ENCODE measurements at places on chromosomes 1 and 21.

DNA sequence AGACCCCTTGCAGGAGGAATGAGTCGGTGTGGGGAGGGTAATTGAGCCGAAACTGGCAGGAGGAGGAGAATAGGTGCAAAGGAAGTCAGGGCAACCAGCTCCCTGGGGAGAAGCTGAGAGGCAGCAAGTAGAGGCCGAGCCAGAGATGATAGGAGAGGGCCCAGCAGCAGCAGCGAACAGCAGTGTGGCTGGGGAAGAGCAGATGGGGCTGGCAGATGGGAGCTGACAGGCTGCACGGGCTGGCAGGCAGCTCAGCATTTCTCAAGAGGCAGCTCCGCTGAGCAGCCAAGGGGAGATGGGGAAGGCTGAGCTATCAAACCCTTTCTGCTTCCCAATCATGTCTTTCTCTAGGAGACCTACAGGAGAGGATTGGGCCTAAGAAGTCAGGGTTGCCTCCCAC is 158.2 kb downstream of the TRIM33 start:
- H3K27me3 ChIP-seq: no peaks in the 10 kb centered on the region
- no peak for DNase-seq
- H3K4me1 ChIP-seq: no peaks in the 10 kb centered on the region
- H3K36me3 ChIP-seq: no peaks in the 10 kb centered on the region
- no peak overlapping the region for H3K27ac ChIP-seq
- H3K4me3 ChIP-seq: no peak overlapping the region

DNA sequence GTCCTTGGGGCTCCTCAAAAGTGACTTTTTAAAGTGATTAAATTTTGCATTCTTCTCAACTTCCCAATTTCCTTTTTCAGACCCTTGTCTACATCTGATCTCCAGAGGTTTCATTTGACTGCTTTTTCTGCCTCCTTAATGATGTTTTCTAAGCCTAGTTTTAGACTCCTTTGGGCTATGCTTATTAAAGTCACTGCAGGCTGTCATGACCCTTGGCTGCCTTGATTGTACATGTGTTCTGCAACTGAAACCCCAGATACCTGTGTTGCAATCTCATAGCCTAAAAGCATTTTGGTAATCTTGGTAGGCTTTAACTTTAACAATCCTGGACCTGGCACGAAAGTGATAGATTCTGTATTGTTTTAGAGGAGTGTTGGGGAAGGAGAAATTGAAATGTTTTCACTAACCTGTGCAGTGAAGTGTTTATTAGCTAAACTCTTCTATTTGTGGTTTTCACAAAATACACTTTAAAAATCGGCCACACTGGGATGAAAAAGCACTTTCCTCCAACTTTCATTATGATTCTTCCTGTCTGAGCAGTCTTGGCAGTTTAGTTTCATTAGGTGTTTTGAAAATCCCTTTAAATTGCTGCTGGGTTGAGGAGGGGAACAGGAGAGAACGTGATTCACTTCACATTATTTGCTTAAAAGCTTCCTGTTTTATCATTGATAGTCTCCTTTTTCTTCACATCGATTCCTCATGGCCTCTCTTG is 4.9 kb downstream of the MACO1 start:
- no peak for DNase-seq
- peak overlapping the region; percentile 52 for H3K4me3 ChIP-seq
- peaks cover 22% of the 10 kb centered on the region for H3K36me3 ChIP-seq
- H3K27me3 ChIP-seq: no peaks in the 10 kb centered on the region
- peak overlapping the region; percentile 68 for H3K27ac ChIP-seq

DNA sequence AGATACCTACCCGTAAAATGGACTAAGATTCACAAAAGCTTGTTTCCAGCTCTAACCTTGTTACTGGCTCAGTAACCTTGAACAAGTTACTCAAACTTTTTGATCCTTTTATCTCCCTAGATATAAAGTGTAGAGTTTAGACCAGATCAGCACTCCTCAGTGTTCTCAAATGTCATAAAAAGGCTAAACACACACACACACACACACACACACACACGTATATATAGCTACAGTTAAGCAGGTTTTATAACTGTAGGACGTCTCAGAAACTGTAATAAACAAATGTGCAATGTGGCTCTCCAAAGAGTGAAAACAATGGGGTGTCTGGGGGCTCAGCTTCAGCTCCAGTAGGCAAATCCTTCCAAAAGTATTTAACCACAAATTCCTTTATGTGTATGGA is 34.0 kb downstream of the KCNJ15 start:
- no peak overlapping the region for H3K4me3 ChIP-seq
- DNase-seq: no peak
- peaks cover 6% of the 10 kb centered on the region for H3K4me1 ChIP-seq
- H3K36me3 ChIP-seq: no peaks in the 10 kb centered on the region
- H3K27ac ChIP-seq: no peak overlapping the region
- H3K27me3 ChIP-seq: peaks cover 10% of the 10 kb centered on the region

DNA sequence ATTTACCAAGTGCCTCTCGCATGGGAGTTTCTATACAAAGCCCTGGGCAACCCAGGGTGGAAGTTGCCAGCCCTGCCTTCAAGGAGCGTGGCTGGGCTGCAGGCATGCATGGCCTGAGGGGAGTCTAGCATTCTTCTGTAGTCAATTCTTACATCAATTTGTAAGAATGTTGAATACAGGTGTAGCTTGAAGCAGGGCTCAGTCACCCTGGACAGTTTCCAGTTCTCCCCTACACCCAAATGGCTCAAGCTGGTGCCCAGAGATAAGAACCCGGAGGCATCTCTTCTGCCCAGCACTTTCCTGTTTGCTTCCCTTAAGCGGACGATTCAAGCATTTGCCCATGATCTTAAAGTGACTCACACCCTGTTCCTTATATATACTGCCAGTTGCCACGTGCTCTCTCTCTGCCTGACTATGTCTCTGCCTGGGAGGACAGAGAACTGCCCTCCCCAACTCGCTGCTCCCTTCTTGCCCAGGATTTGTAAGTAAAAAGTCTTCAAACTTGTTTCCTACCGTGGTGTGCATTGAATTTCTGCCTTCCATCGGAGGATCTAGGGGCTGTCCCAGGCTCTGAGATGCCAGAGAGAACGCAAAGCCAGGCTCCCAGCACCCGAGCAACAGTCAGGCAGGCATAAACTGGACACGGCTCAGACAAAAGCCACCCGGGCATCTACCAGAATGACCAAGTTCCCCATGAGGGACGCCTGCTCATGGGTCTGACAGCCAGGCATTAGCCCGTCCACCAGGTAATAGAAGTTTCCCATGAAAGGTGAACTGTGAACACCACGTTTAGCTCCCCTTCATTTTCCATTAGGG is 50.9 kb upstream of the AJAP1 start:
- no peak overlapping the region for H3K4me3 ChIP-seq
- DNase-seq: no peak
- H3K27me3 ChIP-seq: peaks cover 7% of the 10 kb centered on the region
- H3K27ac ChIP-seq: no peak overlapping the region

Data from activated T-helper 2 cell treated with anti-CD3 and anti-CD28 coated beads, Interferon-gamma antibody, Interleukin-2, Interleukin-4, amounts not matched to agents 10 μg/mL and 5 μg/mL and 100 μg/mL, durations not matched to agents 14 hours and 24 hours and 36 hours (primary cell).